ENCODE measurements at places on chromosomes 1 and 21.

DNA sequence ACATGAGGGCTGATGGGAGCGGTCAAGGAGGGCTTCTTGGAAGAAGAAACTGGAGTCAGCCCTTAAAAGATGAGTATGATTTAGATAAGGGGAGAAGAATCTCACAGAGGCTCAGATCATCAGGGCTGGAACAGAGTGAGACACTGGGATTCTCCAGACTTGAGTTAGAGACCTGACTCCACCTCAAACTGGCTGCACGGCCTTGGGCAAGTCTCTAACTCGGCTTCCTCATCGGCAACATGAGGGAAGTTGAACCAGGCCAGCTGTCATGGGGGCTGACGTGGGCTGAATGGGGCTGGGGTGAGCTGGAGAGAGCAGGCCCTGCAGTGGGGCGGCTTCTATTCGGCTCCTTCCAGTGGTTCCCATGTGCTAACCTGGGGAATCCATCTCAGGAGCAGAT is 2.5 kb downstream of the C1QC start:
- DNase-seq = no peak

GRCh38 chr1:155256058-155256852 is 972 bp upstream of the ENTREP3 start:
- no peak for DNase-seq

- DNase-seq = no peak
Measured at GRCh38 chr1:25732821-25733220, 67.2 kb upstream of the SELENON start.

DNA sequence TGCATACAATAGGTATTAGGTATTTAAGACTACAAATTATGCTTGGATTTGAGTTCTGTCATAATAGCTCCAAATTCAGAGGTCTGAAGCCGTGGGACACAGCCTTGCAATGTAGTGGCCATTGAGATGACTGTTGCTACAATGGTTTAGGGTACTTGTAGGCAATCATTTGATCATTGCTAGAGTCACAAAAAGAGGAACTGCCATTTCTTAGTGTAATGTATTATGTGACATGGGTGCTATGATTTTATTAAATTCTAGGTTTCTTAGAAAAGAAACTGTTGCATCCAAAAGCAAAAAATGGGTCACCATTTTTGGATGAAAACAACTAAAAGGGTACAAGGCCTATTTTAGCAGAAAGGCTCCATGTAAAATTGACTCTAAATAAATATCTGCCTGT is 129.9 kb upstream of the ZNF644 start:
- DNase-seq = no peak

DNA sequence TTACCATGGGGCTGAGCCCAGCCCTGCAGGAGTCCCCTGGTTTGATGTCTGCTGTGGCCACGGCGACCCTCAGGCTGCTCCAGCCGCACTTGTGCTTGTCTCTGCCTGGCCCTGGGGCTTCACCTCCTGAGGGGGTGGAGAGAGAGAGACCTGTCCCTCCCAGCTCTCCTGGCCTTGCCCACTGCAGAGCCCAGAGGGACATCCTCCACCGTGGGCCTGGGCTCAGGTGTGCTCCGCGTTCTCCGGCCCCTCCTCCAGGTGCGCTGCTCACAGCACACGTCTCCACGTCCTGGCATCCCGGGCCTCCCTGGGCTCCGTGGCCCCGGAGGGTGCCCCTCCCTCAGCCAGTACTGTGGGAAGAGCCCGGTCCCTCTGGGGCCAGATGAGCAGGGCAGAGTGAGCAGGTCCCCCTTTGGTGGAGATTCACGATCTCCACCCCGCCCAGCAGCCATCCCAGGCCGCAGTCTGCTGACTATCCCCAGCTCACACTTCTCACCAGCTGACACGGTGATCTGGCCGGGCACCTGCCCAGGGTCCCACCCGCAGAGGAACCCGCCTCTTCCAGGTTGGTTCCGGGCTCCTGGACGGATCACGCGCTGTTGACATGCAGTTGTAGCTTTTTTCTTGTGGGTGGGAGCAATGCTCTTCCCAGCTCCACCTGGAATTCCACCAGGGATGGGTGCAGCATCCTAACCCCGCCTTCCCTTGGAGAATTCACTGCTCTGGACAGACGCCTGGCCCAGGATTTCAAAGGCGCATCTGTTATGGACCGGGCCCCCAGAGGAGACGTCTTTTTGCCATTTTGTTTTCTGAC is 41.8 kb upstream of the POFUT2 start:
- DNase-seq = no peak

GRCh38 chr1:40905061-40905460 is 42.9 kb upstream of the CITED4 start:
- no peak for DNase-seq

GRCh38 chr1:17966341-17966740 is 141.3 kb upstream of the IGSF21 start:
- DNase-seq = no peak

DNA sequence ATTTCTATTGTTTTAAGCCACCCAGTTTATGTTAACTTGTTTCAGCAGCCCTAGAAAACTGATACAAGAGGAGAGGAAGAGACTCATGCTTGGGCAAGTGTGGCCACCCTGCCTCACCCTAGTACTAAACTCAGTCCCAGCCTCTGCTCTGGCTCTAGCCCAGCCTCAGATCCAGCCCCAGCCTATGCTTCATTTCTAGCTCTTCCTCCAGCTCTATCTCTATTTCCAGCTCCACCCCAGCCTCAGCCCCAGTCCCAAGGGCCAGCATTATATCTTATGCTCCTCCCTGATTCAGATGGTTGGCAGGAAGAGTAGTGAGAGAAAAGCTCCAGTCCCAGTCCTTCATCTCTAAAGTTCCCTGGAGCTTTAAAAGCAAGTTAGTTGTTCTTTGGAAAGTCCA is 535.5 kb downstream of the PTPRC start:
- no peak for DNase-seq

DNA sequence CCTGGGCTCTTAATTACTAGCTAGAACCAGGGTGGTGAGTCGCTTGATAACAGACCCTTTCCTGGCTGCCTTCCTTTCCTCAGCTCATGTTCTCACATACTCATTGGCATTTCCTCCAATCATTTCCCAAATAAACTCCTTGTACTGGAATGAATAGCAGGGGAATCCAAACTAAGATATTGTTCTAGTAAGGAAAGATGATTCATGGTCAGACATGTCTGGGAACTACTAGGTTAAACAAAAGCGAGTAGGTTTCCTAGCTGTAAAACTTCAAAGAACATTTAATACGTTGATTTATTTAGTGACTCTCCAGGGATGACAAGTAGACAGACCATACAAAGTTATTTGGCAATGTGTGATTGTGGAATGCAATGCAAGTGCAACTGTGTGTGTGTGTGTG is 121.2 kb upstream of the KCNJ6 start:
- no peak for DNase-seq

GRCh38 chr1:22402356-22403053 is 49.1 kb upstream of the ZBTB40 start:
- no peak for DNase-seq

DNA sequence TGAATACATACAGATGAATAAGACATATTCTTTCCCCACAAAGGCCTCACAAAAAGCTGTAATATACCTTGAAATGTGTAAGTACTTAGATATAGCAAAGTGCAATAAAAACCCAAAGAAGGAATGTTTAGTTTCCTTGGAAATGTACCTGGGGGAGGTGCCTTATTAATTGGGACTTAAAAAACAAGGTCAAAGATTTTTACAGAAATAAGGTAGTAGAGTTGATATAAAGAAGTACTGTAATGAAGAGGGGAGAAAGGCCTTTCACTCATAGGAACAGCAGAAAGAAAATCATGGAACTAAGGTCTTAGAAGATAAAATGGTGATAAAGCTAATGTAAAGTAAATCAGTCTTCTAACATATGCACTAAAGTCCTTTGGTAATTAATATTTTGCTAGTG is 153.9 kb upstream of the B3GALT2 start:
- no peak for DNase-seq

GRCh38 chr1:235669277-235669676 is 19.7 kb upstream of the GNG4 start:
- no peak for DNase-seq
